Cardiac septum (tissue), 1 donor: ENCODE measurements at places on chromosomes 5 and 9.

- DNase-seq, result no peak
These were observed 24.4 kb downstream of the ANKRD33B start for GRCh38 chr5:10588109-10588775.

DNA sequence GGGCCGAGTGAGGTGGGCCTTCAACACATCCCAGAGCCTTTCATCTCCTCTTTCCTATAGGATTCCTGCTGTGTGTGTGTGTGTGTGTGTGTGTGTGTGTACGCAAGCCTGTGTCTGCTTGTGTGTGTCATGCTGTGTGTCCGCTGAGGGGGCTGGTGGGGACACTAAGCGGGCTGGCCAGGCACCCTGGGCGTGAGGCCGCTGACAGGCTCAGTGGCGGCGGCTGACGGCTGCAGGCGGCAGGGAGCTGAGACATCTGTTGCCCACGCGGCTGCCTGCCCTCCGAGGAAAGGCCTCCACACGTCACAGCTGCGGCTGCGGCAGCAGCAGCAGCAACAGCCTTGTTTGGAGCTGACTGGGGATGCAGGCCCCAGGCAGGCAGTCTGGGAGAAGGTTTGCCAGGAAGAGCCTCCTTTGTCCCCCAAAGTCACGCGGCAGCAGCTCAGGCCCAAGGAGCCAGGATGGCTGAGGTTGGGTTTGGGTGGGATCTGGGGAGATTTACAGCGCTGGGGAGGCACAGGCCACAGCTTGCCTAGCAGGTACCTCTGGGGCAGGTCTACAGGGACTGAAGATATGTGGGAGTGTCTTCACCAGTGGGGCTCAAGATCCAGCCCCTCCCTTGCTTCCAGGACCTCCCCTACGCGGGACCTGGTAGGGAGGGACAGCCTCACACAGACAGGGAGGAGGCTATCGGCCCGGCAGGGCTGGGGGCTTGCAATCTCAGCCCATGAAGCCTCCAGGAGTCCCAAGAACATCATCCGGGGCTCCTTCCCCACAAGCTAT is 1.8 kb downstream of the PDLIM4 start:
- no peak for DNase-seq

GRCh38 chr9:95091601-95092261 is 225.8 kb downstream of the FANCC start:
- DNase-seq, result no peak

DNA sequence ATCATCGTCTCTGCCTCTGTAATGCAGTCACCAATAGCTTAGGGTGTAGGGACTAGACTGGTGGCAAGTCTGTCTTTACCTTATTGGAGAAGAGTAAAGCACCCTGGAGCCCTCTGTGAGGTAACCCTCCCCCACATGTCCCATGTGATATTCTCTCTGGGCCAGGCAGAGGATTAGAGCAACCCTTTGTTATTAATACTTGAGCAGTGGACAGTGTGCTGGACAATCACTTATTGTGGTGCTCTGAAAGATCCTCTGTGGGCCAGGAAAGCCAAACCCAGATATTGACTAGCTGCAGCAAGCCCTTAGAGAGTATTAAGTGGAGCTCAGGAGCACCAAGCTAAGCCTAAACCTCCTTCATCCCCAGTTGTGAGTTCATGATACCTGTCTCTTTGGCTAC is 139.7 kb upstream of the RUSC2 start:
- no peak for DNase-seq

GRCh38 chr5:115360046-115360685 is 63.7 kb upstream of the CCDC112 start:
- no peak for DNase-seq

DNA sequence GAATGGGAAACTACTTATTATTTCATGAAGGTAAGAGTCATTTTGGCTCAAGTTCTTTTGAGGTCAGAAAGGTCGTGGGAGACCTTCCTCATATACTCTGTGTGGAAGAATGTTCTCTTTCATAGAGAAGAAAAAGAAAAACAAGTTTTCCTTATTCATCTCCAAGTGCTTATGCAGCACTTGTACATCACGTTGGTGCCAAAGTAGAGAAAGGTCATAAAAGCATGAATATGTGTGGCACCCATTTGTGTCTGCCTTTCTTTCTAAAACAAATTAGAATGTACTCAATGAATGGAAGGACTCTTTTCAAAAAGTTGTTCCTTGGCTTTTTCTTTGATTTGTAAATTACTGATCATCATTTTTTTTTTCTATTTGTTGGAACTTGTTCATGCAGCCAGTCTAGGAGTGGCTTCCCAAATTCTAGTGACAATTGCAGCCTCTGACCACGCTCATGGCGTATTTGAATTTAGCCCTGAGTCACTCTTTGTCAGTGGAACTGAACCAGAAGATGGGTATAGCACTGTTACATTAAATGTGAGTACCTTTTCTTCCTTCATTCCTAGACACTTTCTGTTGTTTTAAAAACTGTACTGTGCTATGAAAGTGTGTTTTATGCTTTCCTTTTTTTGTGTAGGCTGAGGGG is 122.4 kb downstream of the ADGRV1 start:
- DNase-seq, result no peak

DNA sequence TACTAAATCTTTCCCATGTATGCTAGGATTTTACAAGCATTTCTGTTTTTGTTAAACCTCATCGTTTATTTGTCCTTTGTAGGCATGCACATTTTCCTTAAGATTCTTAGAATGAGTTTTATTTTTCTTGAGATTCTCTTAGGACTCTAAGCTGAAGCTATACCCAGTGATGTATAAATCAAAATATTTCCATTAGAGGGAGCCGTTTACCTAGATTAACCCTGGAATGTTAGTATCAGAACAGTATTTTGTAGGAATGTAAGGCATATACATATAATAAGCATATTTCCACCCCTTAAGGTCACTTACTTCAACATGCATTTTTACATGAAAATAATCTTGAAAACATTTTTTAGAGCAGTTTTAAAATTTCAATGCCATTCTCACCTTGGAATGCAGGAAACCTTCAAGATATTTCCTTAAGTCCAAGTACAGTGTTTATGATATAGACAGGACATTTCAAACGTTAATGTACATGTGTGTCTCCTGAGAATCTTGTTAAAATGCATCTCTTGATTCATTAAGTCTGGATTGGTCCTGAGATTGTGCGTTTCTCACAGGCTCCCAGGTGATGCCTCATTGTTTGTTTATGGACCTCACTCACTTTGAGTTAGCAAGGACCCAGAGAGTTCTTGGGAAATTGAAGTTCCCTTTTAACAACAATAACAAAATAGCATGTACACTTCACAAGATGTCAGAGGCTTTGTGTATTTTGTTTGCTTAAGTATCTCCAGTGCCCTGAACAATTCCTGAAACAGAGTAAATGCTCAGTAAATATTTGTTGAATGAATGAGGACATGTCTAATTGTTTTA is 34.9 kb upstream of the FCHO2 start:
- no peak for DNase-seq

DNA sequence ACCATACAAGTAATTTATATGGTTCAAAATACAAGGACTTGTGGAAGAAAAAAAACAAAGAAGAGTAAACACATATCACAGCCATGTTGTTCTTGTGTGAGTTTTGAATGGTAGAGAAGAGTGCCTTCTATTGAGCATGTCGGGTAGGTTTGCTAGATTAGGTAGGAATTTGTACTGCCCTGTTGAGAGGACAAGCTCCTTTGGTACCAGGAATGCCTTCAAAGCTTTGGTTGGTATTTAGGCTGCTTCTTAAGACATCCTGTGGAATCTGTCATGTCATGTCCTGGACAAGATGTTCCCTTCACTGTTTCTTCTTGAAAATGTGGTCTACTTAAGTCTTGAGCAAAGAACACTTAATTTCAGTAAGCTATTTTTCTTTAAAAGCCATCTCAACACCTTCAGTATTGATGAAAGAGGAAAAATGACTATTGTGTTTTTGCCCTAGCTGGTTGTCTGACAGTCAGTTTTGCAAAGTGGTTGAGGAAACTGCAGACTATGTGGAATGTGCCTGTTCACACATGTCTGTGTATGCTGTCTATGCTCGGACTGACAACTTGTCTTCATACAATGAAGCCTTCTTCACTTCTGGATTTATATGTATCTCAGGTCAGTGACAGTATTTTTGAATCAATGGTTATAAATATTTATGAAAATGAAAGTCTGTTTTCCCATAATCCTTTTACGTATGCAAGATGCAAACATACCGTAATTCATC is 296.9 kb downstream of the ADGRV1 start:
- no peak for DNase-seq

DNA sequence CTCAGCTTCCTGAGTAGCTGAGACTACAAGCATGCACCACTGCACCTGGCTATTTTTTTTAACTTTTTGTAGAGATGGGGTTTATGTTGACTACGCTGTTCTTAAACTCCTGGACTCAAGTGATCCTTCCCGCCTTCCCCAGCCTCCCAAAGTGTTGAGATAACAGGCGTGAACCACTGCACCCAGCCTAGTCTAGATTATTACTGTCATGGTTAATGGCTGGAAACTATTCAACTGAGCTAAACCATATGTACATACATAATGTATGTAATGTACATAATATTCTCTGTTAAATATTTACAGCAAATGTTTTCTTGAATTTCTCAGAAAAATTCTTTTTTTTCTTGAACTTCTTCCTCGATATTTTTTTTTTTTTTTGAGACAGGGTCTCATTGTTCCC is 21.3 kb downstream of the PPP2CA start:
- no peak for DNase-seq

DNA sequence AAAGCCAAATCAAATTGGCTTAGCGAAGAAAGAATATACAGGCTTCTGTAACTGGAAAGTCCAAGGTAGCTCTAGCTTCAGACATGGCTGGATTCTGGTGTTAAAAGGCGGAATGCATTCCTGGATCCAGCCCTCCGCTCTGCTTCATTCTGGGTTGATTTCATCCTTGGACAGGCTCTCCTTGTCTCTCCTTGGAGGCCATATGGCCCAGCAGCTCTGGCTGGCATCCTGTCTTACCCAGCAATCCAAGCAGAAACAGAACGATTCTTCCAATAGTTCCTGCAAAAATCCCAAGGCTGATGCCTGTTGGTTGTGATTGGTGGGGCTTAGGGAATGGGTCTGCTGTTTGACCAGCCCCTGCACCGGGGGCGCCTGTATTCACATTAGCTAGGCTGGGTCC is 37.0 kb upstream of the SAP30L start:
- DNase-seq, result no peak

- no peak for DNase-seq
These were observed 4.0 kb upstream of the TRAF2 start for GRCh38 chr9:136882109-136882946.

DNA sequence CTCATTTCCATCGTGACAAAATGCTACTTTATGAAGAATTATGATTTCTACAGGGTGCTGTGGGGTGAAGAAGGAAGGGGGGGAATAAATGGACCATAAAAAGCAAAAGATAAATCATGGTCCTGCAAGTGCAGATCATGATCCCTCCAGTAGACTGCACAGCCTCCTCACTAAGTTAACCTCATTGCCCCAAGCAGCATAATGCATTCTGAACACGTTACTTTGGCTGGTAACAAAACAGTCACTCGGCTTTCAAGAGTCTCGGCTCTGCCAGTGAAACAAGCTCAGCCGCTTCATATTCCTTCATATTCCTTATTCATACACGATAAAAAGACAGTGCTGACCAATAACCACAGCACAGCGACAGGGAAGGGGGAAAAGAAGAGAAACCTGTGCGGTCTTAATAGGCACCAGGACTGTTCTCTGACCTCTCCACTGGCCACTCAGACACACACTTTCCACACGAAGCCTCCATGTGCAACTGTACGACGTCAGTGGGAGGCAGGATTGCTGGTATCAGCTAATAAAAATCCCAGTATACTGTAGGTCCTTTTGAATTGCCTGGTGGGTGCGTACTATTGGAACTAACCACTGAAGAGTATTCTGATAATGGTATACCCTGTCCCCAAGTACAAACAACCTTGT is 60.5 kb downstream of the ANKH start:
- DNase-seq, result no peak

GRCh38 chr5:93607367-93608258 is 24.6 kb downstream of the NR2F1 start:
- no peak for DNase-seq

- no peak for DNase-seq
These were observed 73.6 kb downstream of the DOCK2 start for GRCh38 chr5:169710675-169711074.

- DNase-seq, result no peak
These were observed 517.8 kb downstream of the CCDC171 start for GRCh38 chr9:16070455-16071145.

DNA sequence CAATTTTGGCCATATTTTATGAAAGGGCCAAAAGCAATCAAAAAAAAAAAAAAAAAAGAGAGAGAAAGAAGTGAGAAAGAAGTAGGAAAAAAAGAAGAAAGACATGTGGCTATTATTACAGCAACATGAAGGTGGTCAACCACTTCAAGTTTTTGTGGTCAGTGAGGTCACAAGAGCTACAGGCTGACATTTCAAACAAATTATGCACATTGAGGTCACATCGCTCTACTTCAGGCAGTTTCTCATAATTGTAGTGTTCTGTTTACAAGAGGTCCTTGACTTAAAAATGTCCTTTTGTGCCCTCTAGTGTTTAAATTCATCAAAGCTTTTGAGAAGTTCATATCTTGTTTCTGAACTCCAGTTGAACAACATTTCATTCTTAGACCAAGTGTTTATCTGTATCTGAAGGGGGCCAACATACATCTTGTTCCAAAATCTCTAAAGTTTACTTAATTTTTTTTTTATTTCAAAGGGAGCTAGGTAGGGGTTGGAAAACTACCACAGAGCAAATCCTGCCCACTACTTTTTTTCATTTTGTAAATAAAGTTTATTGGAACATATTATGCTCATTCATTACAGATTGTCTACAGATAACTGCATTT is 513.1 kb downstream of the PDE4D start:
- DNase-seq, result no peak

GRCh38 chr5:40043916-40044315 is 619.1 kb upstream of the DAB2 start:
- DNase-seq, result no peak

DNA sequence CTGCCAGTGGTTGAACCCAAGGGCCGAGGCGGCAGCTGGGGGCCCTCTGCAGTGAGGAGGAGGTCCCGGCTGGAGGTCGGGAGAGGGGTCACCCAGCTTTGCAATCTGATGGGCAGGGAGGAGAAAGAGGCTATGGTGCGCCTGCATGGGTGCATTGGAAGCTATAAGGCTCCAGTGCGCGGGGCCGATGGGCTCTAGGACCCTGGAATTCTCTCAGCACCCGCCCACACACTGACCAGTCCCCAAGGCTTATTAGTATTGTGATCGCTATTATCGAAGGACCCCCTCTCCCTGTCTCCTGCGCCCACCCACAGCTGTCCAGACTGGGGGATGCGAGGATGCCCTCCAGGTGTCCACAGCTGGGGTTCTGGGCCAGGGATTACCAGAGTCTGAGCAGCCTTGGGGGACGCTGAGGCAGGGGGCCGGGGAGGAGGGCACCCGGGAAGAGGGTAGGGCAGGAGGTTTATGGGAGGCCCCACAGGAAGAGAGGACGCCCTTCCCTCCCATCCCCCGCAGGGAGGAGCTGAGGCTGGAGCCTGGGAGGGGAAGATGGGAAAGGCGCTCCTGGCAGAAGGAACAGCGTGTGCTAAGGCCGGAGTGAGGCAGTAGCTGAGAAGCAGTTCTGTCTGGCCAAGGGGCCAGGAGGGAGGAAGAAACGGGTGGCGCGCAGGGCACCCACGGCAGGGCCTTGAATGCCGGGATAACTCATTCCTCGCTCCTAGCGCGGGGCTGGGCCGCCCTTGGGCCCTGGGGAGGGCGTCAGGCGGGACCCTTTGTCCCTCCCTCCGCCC is 24.2 kb downstream of the C9orf50 start:
- no peak for DNase-seq

- no peak for DNase-seq
These were observed 51.0 kb downstream of the FKTN start for GRCh38 chr9:105608721-105609598.
